ENCODE measurements at places on chromosomes 13 and 19.

DNA sequence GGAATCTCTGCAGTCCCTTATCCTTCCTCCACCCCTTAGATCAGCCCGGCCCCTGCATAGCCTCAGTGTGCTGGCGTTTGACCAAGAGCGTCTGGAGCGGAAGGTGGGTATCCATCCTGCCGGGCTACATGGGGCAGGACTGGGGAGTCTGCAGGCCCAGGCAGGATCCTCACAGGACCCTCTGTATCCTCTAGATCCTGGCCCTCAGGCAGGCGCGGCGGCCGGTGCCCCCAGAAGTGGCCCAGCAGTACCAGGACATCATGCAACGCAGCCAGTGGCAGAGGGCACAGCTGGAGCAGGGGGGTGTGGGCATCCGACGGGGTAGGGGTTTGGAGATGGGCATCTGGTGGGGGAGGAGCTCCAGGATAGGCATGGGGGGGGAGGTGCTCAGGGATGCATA is 8.9 kb downstream of the PODNL1 start:
- DNase-seq = no peak

DNA sequence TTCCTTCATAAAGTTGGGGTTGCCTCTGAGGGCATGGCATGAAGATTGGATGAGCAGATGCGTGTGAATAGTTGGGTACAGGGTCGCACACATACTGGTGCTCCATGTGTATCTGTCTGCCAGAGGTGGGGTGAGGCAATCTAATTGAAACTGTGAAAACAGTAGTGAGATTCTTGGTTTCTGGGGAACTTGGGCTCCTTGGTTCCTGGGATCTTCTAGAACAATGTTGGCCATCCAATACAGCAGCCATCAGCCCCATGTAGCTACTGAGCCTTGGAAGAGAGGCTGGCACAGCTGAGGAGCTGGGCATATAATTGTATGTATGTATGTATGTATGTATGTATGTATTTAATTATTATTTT is 616 bp downstream of the FCHO1 start:
- DNase-seq = no peak

DNA sequence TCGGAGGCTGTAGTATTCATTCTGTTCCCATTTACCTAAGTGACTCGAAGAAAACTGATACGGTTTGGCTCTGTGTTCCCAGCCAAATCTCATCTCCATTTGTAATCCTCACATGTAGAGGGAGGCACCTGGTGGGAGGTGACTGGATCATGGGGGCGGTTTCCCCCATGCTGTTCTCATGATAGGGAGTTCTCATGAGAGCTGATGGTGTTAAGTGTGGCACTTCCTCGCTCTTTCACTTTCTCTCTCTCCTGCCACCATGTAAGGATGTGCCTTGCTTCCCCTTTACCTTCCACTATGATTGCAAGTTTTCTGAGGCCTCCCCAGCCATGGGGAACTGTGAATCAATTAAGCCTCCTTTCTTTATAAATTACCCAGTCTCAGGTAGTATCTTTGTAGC is 23.5 kb downstream of the SLAIN1 start:
- no peak for DNase-seq

GRCh38 chr19:48844472-48844871 is 8.2 kb upstream of the HSD17B14 start:
- DNase-seq = peak; percentile 32

- DNase-seq = no peak
Measured at GRCh38 chr13:93372856-93373255, 146.2 kb downstream of the GPC6 start.

DNA sequence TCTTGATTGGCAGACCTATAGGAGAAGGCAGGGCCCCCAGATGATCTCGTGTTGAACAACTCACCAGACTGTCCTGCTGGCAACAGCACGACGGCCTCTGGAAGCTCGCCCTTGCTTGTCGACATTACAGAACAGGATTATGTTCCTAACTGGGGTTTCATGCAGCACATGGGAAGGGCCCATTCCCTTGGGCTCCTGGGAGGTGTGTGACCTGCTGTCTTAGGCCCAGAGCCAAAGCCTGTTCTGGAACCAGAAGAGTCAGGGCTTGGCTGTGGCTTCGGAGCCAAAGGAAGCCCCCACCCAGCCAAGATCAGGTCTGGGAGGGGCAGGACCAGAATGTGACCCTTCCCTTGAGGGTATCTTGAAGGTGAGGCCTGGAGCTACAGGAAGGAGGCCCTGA is 36.9 kb downstream of the RGCC start:
- DNase-seq = no peak

GRCh38 chr13:30871588-30872275 is 34.3 kb upstream of the MEDAG start:
- no peak for DNase-seq

DNA sequence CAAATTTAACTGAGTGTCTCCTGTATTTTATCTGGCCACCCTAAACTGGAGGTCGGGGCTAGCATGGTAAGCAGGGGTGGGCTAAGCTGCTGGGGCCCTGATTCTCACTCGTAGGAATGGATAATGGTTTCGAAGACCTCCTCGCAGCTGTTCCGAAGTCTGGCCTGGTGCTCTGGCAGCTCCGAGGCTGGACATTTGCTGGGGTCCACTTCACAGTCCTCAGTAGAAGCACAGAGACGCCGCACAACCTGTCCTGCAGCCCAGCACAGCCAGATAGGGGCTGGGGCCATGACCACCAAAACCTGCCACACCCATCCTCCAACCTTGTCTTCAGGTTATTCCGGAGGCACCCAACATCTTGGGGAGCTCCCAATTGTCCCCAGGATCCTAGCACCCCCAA is 6.2 kb upstream of the WIZ start:
- no peak for DNase-seq
